ENCODE measurements at places on chromosomes 1 and 21.

GRCh38 chr1:2446861-2447260 lies 29.2 kb upstream of the PLCH2 start:
- ATAC-seq: no peak

DNA sequence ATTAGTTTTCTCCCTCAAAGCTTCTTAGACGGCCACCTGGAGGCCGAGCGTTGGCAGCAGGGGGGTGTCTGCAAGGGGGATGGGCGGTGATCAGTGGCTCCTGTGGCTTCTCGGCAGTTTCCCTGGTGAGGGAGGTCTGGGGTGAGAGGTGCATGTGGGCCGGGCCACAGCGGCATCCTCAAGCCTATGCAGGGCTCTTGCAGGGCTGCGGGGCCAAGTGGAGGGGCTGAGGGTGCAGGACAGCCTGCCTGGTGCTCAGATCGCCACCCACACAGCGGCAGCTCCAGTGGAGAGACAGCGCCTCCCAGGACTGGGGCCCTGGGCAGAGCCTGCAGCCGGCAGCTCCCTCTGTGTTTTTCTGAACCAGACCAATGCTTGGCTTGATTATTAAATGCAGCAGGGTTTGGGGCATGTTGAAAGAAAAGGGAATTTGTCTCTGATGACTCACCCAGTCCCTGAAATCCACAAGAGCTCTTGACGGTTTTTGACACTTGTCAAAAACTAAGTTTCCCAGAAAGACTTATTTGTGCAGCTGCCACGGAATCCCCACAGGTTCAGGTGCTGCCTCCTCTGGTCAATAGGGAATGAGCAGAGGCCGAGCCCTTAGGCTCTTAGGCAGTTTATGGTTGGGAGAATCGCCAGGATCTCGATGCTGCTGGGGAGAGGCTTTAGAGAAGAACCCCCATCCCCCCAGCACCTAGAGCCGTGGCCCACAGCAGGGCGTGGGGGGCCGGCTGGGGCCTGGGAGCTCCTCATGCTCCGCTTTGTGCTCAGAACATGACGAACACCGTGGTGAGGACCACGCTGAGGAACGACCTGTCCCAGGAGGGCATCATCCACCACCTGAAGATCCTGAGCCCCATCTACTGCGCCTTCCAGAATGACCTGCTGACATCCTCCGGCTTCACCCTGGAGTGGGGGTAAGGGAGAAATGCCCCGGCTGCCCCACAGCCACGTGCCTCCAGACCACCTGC lies 54.7 kb downstream of the UMODL1 start:
- ATAC-seq: no peak

- ATAC-seq: no peak
These were observed 379.8 kb downstream of the SIPA1L2 start for GRCh38 chr1:232249861-232250777.

- no peak for ATAC-seq
These were observed 4.4 kb downstream of the PIGR start for GRCh38 chr1:206941766-206942418.

DNA sequence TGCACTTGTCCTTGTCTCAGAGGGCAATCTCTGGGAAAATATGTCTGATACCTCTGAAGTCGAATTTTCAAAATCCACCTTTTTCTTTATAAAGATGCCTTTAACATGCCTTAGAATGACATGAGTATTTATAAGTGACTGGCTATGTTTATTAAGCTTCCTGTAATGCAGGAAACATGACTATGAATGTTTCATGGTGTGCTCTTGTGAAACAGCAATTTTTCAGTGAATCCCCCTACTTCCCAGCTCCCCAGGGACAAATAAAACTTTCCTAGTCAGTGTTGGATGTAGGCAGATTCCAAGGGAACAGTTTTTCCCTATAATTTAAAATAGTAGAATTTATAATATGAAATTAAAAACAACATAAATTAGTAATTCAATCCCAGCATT lies 437.0 kb downstream of the LMO4 start:
- ATAC-seq: no peak

DNA sequence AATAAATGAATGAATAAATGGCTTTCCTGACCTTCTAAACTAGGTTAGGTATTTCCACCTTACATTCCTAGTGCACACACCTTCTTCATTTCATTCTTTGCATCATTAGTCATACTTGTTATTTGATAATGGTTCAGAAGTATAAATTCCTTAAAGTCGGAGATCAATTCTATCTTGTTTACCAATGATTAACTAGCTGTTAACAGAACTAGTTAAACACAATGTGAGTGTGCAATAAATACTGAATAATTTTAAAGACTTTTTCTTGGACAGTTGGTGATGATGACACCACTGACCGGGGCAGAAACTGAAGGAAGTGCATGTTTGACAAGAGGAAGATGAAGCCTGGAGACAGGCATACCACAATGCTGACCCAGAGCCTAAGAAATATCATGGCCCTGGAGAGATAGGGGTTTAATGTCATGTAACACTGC lies 207.1 kb upstream of the DEPDC1 start:
- ATAC-seq: no peak

DNA sequence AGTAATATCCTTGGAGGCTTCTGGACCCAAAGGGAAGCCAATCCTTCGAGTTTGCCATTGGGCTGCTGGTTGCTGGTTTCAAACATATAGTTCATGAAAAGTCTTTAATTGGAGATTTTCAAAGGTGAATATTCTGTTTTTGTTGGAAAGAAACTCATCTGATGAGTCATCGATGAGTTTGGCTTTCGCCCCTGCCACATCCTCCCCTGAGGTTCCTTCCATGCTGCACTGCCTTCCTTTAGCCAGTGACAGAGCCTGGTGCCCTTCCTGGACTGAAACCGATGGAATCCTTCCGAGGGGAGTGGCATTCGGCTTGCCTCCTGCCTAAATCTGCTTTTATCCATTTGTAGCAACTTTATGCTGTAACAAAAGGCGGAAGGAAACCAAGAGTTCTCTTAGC lies 550.0 kb downstream of the KIF26B start:
- ATAC-seq: no peak

DNA sequence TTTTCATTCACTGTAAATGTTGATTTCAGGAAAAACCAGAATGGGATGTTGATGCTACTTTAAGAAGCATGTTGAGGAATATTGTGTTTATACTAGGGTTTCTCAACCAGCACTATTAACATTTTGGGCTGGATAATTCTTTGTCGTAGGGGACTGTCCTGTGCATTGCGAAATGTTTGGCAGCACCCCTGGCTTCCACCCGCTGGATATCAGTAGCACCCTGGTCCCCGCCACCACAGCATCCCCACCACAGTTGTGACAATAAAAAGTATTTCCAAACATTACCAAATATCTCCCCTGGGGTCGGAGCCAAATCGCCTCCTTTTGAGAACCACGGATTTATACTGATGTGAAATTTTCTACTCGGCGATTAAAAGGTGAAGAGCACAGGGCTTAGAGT lies 41.9 kb downstream of the BTG3 start:
- no peak for ATAC-seq

- no peak for ATAC-seq
These were observed 191.2 kb downstream of the RERE start for GRCh38 chr1:8625981-8626898.

- no peak for ATAC-seq
These were observed 21.0 kb downstream of the STPG1 start for GRCh38 chr1:24392604-24392946.

DNA sequence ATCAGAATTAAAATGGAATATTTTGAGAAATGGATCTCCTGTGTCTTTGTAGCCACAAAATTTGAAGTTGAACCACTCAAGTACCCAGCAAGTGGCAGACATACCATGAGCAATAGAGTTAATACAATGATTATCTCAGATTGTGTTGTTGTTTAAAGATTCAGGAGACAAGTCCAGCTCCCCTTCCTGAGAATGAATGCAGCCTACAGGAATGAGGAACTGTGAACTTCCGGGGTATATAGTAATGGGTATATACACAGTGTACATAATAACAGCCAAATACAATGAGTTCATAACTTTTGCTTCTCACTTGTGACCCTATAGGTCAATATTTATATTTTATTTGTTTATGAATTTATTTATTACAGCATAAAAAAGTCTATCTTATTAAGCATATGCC lies 445.0 kb downstream of the SETD4 start:
- no peak for ATAC-seq

GRCh38 chr1:175690298-175690697 lies 53.1 kb downstream of the TNR start:
- ATAC-seq: no peak

DNA sequence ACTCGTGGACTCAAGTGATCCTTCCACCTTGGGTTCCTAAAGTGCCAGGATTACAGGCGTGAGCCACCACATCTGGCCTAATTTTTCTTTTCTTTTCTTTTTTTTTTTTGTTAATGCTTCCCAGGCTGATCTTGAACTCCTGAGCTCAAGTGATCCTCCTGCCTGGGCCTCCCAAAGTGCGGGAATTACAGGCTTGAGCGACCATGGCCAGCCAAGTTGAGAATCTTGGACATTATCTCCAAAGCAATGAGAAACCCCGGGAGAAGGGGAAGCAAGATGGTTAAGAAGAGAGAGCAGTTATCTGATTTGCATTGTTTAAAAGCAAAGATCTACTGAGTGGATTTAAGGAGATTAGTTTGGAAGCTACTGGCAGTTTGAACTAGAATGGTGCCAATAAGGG lies 9.1 kb downstream of the HIPK1 start:
- ATAC-seq: no peak

GRCh38 chr1:41609166-41609883 lies 124.8 kb upstream of the EDN2 start:
- no peak for ATAC-seq

DNA sequence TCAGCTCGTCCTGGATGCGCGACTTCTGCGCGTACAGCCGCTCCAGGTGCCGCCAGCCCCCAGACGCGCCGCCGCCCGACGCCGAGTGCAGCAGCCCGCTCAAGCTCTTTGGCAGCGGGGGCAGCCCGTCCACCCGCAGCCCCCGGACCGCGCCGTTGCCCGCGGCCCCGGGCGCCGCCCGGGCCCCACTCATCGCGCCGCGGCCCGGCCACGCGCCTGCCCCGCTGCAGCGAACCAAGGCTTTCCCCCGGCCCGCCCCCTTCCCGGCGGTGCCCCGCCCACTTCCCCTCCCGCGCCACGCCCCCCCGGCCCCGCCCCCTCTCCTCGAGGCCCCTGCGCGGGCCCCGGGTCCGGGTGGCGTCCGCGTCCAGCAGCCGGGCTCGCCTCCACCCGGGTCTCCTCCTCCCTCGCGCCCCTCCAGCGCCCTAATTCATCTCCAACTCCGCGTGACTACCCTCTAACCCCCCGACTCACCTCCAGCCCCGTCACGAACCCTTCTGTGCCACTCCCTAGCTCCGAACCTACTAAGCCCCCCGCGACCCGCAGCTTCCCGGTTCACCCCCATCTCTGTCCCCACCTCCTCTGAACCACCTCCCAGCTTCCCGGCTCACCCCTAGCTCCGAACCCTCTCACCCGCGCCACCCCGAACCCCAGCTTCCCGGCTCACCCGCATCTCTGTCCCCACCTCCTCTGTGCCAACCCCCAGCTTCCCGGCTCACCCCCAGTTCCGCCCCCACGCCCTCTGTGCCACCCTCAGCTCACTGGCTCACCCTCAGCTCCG lies at the start of gene FAM89A:
Gene FAM89A (minus strand): TSS at position 236 of the 781 bp plus-strand sequence. CDS start 43 bp downstream, at position 193.
- ATAC-seq: peak; percentile 65

- no peak for ATAC-seq
These were observed 21.4 kb upstream of the PTAFR start for GRCh38 chr1:28197682-28198415.

DNA sequence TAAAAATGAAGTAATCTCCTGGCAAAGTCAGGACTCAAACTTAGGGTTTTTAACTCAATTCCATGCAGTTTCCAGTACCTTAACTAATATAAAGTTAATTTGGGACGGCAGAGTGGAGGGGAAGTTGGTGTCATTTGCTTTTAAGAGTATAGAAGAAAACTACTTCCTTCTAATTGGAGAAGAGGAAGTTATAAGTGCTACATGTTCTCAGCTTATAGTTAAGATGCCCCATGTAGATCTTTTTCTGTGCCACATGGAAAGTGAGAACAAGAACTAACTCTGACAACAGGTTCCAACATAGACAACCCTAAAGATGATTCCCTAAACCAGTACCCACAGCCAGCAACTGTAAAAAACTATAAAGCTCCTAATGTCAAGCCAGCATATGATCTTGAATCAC lies 11.5 kb downstream of the RRAGC start:
- no peak for ATAC-seq

DNA sequence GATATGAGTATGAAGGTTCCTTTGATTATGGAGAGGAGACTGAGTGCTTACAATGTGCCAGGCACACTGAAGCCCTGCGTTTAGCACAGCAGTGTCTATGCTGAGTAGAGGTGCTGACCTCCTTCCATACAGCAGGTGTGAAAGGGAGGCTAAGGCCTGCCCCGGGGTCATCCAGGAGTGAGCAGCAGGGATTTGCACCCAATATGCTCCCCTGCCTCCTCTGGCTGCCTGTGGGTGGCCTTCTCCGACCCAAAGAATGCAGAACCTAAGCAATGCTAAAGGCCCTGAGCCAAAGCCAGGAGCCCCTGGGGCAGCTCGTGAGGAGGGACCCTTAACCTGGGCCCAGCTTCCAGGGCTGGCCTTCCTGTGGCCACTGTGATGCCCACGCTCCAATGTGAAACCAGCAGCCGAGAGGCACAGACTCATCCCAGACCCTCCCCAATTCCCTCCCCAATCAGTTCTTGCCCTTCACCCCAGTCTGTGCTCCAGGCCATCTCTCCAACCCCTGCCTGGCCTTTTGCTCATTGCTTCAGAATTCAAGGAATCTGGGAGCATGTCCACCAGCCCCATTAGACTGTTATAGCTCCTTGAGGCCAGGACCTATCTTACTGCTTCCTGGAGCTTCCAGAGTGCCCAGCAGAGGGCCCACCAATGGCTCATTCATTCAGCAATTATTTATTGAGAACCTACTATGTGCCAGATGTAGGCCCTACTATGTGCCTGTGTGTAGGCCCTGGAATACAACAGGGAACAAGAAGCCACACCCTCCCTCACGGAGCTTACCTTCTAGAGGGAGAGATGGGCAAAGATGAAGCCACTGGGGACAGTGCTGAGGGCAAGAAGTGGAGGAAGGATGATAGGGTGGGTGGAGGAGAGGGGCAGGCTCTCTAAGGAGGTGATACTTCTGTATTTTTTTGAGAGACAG lies 53.3 kb downstream of the TAS1R2 start:
- no peak for ATAC-seq

- ATAC-seq: no peak
These were observed 32.0 kb downstream of the PTAFR start for GRCh38 chr1:28144203-28145135.

GRCh38 chr21:39535646-39536437 lies 76.9 kb upstream of the B3GALT5 start:
- ATAC-seq: no peak

- ATAC-seq: peak; percentile 1
These were observed 755 bp upstream of the THRAP3 start for GRCh38 chr1:36223381-36223995.

DNA sequence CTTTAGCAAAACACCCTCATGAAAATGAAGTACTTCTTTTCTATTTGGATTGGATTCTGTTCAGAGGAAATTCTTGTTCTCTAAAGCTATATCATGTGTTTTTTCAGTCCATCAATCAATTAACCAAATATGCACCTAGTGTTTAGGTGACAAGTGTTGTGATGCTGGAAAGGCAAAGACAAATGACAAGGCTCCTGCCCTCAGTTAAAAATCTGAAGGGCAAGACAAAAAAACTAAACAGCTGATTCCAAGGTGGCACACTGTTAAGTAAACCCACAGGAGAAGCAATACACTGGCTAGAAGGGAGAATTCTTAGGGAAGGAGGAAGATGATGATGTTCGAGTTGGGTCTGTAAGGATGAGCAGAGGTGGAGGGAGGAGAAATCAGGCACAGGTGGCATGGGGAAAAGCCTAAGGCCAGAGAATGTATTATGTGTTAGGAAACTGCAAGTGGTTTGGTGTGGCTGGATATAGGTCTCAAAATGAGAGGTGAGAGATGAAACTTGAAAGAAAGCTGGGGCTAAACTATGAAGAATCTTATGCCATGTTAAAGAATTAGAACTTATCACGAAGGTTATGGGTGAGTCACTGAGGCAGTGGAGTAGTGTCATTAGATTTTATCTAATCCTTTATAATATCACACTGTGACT lies 51.8 kb upstream of the GFI1 start:
- no peak for ATAC-seq

Measured in gastroesophageal sphincter (tissue), 4 donors.